ENCODE measurements at places on chromosomes 5 and 9. TPM values are rescaled to one million over a fixed set of nuclear protein-coding genes. Genes with fewer than 3 reads are reported as not detected.

- no peak for DNase-seq
These were observed 1.2 kb upstream of the GALNT10 start for GRCh38 chr5:154189256-154189818.

Gene OR1J2
- not detected for polyA plus RNA-seq

- no peak for DNase-seq
These were observed 464.7 kb upstream of the C9orf72 start for GRCh38 chr9:28037968-28038367.

Gene OR2K2
- not detected for polyA plus RNA-seq

Gene ANKRD20A1
- polyA plus RNA-seq, result 6.1 TPM

Gene FBP1
- polyA plus RNA-seq, result 66.0 TPM

DNA sequence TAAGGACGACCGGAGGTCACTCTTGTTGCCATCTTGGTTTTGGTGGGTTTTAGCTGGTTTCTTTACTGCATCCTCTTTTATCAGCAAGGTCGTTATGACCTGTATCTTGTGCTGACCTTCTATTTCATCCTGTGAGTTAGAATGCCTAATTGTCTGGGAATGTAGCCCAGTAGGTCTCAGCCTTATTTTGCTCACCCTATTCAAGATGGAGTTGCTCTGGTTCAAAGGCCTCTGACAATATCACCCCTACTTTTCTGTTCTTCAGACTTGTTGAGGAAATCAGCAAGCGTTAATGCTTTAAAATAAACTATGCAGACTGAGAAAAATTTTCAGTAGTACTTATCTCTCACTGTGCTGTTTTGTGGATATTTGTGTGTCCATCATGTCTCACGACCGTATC, 92.6 kb downstream of the MTRR start:
- no peak for DNase-seq

DNA sequence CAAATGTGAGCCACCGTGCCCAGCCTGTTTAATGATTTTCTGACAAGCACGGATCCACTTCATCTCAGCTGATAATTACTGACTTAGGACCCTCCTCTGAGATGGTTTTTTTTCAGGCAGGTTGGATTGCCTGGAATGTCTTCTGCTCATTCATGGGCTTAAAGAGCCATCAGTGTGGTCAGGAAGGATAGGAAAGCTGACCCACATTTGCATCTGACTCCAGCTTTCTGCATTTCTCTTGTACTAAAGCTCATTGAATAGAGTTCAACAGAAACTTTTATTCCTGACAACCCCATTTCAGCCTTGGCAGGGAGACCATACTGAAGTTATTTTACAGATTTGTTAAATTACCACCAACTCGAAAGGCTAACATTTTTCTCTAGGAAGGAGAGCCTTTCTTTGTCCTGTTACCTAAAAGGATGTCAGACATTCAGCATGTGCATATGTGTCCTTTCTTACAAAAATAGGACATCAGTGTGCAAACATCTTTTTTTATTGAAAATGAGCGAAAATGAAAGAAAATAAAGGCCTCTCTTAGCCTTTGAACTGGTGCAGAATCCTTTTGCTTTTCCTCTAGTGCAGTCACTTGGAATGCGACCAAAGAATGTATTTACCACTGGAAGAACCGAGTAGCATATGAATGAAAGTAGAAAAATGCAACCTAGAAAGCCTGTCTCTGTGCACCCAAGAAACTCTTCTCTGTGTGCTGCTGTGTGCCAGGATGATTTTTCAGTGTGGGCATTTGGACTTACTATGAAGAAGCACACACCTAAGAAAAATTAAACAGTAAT, 26.6 kb downstream of the ADCY2 start:
- no peak for DNase-seq

- no peak for DNase-seq
These were observed 26.3 kb upstream of the GABRP start for GRCh38 chr5:170757182-170757601.

Gene TMEM232
- 7.3 TPM for polyA plus RNA-seq

- no peak for DNase-seq
These were observed 64.2 kb downstream of the SLC44A1 start for GRCh38 chr9:105308461-105309341.

Gene PCDHGB1
- polyA plus RNA-seq, result 1.9 TPM

- no peak for DNase-seq
These were observed 175.5 kb upstream of the MVB12B start for GRCh38 chr9:126151031-126151685.

Gene SPATA31E1
- not detected for polyA plus RNA-seq

- DNase-seq, result no peak
These were observed 122.8 kb upstream of the TRIM32 start for GRCh38 chr9:116564266-116564793.

DNA sequence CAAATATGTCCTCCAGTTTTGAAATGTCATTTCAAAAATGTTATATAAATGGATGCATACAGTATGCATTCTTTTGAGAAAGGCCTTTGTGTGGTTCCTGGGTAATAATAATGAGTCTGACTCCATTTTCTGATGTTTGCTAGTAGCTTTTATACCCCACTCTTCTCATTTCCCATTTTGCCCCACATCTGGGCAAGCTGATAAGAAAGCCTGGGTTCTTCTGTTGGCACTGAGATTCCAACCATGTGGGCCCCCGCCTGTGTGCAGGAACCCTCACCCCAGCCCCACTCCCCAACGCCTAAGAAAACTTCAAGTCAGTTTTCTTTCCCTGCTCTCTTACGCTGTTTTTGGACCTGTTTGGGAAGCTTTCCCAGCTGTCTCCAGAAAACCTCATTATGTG, 89.4 kb downstream of the SNX18 start:
- DNase-seq, result no peak

Gene SLC45A2
- polyA plus RNA-seq, result 1.0 TPM

DNA sequence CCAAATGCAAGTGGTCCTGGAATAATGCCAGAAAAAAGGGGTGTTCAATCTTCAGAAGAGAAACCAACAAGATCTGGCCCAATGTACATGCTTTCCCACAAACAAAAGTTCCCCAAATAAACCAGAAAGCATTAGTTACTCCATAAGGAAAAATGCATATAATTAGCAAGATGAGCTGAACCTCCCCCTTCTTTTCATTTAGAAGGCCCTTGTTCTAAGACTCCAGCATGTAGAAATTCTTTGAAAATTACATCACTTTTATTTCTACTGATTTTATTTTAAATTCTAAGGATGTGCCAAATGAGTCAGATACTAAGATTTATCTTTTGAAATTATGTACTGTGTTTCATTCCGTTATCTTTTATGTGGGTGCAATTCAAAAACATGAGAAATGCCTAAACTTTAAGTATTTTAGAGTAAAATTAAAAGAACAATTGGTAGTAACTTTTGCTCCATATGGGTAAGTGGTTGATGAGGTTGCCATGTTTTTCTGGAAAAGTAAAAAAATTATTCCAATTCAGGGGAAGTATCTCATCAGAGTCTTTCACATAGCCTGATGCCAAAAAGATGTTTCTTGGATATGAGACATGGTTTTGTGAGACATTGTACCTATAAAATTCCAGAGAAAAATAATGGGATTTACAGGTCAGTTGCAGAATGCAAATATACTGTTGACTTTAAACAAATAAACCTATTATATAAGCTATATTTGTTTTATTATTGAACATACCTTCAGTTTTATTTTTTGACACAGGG, 106.5 kb upstream of the CCDC112 start:
- no peak for DNase-seq

DNA sequence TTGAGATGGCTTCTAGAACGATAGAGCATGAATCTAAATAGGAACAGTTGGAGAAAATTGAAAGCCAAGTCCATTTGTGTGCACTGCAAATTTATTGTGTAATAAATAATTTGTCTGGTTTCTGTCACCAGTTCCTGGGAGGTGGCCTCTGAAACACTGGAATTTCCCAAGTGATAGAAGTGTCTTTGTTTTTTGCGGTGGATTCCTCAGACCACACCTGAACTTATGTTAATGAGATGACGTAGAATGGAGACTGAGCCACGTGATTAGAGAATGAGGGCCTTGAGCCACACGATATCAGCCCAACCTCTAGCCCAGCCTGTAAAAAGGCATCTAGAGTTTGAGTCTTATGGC, 105.1 kb downstream of the MSX2 start:
- no peak for DNase-seq

All from left kidney (tissue), 8 donors.